ENCODE measurements at places on chromosomes 6 and 20.

GRCh38 chr6:67045076-67045475, 1338.0 kb upstream of the EYS start:
- no peak for DNase-seq

- no peak for DNase-seq
Measured at GRCh38 chr6:127188744-127189143, 70.3 kb downstream of the RSPO3 start.

DNA sequence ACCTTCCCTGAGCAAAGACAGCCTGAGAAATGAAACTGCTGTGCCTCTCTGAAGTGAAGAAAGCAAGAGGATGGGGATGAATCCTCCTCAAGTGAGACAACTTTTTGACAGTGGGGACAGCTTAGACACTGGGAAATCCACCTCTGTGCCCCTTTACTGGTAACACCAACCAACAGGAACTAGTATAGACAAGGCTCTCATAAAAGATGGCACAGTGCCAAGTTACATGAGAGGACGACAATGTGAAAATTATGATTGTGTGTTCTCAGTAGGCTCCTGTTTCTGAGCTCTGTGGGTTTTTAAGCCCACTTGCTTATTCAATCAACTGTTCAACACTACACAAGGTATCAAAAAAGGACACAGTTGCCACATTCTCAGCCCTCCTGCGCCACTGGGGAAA, 41.6 kb upstream of the LYRM2 start:
- no peak for DNase-seq

DNA sequence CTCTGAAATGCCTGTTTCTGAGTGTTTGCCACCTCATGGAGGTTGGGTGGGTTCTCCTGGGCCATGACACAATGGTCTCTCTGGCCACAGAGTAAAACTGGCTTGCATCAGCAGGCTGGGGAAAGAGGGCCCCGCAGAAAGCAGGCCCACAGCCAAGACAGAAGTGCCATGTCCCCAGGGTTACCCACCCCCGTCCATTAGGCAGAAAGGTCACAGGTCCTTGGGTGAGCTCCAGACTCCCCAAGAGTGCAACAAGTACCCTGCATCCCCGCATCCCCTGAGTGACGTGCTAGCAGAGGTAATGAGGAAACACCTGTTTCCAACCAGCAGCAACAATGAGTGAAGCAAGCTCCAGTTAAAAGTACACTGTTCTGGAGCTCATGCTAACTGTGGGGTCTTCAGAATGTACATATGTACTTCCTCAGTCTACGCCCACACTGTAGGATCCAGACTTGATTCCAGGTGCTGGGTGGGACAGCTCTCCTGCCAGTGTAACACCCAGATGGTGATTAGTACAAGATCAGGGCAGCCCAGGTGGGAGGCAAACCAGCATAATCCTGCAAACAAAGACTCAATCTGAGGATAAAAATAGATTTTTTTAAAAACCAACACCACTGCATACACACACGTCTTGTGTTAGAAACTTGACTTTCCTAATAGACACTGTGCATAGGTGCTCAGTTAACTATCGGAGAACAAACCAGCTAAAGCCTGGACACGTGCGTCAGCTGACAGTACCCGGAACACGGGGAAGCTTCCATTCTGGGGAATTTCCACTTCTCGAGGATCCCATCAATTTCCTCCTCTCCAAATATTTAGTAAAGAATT, 31.5 kb downstream of the RRBP1 start:
- DNase-seq, result no peak

- no peak for DNase-seq
Measured at GRCh38 chr6:134217105-134217797, 100.7 kb downstream of the SGK1 start.

- DNase-seq, result no peak
Measured at GRCh38 chr6:70131528-70131927, 171.4 kb downstream of the COL9A1 start.

DNA sequence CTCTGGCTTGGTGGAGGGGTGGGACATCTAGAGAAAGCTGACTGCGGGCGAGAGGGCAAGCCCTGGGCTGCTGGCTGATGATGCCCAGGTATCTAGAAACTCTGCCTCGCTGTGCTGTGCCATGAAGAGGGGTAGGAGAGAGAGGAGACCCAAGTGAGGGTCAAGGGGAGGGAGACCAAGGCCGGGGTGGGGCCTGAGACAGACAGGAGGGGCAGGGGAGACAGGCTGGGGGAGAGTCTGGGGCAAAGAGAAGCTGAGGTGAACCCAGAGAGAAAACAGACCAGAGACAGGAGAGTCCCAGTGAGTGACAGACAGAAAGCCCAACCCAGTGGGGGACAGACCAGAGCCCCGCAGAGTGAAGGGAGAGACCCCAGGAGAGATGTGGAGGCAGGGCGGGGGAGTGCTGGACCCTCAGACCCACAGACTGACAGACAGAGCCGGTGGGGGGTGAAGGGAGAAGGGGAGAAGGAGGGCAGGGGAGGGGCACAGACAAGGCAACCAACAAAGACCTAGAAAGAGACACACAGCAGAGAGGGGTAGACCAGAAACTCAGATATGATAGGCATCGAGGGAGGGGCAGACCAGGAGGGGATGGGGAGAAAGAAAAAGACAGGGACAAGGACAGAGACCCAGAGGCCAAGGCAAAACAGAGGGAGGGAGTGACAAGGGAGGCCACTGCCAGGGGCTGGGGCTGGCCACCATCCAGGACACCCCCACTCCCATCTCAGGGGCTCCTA, 5.9 kb downstream of the TEAD3 start:
- no peak for DNase-seq
